ENCODE measurements at places on chromosomes 7 and 10. TPM values are rescaled to one million over a fixed set of nuclear protein-coding genes. Genes with fewer than 3 reads are reported as not detected.

- no peak for DNase-seq
These were observed 60.3 kb downstream of the PALD1 start for GRCh38 chr10:70538731-70539338.

The MDFIC gene
- total RNA-seq = 40.8 TPM

DNA sequence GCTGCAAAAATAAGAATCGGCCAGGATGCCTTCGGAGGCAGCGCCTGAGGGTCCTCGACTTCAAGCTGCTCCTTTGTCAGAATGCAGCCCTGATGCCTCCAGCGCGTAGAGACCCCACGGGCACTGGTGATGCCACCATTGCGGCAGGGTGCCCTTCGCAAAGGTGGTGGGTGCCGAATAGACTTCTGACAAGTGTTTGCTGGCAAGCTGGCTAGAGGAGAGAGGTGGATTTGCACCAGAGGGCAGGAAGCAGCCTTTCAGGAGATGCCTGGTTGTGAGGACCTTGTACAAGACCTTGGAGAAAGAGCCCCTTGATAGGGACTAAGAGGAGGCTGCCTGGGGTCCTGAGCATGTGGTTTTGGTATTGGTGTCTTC lies 103.2 kb upstream of the PPIF start:
- no peak for DNase-seq

- DNase-seq = no peak
These were observed 167.7 kb downstream of the SFMBT2 start for GRCh38 chr10:7243139-7243538.

DNA sequence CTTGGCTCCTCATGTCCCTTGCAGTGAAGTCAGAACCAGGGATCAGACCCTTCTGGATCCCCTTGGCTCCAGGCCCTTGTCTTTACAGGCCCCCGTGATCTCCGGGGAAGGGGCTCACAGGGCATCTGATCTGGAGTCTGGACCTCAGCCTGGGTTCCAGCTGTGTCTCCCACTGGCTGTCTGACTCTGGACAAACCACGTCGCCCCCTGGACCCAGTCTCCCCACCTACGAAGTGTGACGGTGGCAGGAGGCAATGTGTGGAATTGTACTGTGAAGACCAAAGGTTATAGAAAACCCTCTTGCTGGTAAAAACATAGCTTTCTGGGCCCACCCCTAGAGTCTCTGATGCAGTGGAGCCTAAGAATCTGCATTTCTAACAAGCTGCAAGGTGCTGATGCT lies 15.5 kb upstream of the C10orf71 start:
- DNase-seq = no peak

DNA sequence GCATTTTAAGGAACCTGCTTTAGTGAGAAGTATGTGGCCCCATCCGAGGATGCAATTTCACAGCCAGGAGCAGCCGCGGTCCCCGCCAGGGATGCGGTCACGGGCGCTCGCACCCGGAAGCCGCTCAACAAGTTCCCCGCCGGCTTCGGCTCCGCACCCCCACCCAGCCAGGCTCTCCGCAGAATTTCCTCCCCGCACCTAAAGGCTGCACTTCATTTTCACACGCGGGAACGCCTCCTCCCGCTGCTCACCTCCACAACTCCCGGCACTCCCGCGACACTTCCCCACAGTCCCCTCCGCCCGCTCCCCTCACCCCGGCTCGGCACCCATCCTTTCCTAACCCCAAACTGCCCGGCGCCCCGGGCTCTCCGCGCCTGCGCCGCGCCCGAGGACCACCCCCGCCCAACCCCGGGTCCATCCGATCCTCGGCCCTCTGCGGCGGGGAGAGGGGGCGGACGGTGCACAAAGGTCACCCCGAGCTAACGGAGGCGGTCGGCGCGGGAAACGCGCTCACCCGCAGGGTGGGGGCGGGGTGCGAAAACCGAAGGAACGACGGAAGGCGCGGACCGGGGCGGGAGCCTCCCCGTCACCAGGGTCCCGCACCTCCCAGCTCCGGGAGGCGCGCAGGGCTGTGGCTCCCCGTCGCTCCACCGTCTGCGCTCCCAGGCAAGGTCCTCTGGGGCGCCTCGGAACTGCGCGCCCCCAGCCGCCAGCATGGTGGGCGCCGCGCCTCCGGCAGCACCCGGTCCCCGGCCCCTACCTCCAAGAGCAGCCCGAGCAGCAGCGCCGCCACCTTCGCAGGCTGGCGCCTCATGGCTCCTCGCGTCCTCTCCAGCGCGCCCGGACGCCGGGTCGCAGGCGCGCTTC lies 558 bp downstream of the VOPP1 start:
- no peak for DNase-seq

GRCh38 chr10:103814626-103815370 lies 40.6 kb downstream of the SH3PXD2A start:
- DNase-seq = no peak

DNA sequence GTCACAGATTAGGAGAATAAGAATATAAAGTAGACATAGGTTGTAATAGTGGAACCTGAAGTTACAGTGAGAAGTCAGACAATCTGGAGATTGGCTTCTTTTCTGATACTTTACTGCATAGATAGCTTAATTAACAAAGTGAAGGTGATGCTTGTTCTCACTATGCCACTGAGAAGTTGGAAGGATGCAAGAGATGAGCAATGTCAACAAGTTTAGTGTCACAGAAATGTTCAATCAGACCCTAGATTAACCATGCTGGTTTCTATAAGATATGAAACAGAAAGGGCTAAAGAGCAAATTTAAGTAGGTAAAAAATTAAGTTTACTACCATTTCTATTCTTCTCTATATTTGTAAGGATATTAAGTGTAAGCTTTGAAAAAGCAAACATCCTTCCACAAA lies 838.6 kb upstream of the SORCS1 start:
- DNase-seq = no peak

- no peak for DNase-seq
These were observed 125.5 kb downstream of the GRM3 start for GRCh38 chr7:86768967-86769760.

GRCh38 chr7:127609297-127609696 lies 8.6 kb downstream of the PAX4 start:
- no peak for DNase-seq

GRCh38 chr7:80060218-80060806 lies 74.3 kb upstream of the GNAI1 start:
- peak; percentile 67 for DNase-seq

DNA sequence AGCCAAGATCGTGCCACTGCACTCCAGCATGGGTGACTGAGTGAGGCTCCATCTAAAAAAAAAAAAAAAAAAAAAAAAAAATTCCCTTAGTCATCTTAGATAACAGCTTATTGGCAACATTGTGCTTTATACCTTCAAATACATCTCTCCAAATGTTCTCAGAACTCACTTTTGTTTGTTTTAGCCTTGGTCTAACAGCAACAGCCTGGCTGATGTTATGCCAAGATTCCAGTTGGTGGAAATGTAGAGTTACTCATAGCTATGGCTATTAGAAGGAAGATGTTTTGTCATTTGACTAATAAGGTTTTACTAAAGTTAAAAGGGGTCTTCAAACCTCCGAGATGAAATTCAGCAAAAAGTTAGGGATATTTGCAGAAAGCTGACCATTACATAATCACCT lies 481.4 kb downstream of the NEBL start:
- DNase-seq = no peak

DNA sequence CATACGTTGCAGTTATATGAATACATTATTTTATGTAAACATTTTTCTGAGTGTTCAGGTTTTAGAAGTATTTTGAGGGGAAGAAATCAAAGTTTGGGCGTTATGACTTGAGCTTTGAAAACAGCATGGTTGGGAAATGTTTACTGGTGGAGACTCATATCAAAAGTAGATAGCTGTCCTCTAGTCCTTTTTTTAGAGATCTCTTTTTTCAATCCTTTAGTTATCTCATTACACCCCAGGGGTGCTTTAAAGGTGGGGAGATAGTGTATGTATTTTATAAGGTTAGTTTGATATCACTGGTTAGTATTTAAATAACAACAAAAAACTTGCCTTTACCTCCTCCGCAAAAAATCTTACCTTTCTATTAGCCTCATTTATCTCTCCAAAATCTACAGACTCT lies 2.3 kb downstream of the DMTF1 start:
- DNase-seq = no peak

The FRMD4A gene
- total RNA-seq = 16.3 TPM

The KIF11 gene
- 18.5 TPM for total RNA-seq

The SUN3 gene
- not detected for total RNA-seq

The RGR gene
- not detected for total RNA-seq

The CYP3A4 gene
- total RNA-seq = not detected

DNA sequence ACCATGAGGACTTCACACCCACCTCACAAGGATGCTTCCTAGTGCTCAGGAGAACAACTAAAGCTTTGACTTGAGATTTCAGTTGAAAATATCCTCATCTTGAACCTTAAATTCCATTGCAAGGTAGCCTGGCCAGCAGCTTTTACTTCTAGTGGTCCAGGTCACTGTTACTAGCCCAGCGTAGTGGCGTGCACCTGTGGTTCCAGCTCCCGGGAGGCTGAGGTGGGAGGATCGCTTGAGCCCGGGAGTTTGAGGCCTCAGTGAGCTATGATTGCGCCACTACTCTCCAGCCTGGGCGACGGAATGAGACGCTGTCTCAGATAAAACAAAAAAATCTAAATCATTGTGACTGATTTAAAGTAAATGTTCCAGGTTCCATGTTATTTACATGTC lies 28.3 kb upstream of the PRKAR1B start:
- no peak for DNase-seq

The HOXA9 gene
- total RNA-seq = 4.7 TPM

The CAPZA2 gene
- total RNA-seq = 184 TPM

The EBLN1 gene
- total RNA-seq = not detected

GRCh38 chr7:35906191-35906908 lies 105.5 kb downstream of the SEPTIN7 start:
- peak; percentile 80 for DNase-seq

The OR2A42 gene
- total RNA-seq = not detected

DNA sequence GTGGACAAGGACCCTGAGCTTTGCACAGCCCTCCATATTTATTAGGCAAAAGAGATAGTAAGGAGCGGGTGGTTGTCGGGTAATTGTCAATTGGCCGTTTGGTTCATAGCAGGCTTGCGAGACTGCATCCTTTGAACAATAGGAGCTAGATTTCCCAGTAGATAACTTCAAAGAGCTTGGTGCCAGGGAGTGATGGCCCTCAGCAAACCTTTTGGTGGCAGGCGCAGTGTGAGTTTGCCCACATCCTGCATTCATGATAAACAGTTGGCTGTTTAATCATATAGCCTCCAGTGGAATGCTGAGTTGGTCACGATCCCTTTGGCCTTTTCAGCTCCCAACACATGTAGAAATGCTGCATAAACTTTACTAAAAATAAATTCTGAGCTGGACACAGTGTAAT lies 156.9 kb downstream of the AKR1D1 start:
- no peak for DNase-seq

The CPA2 gene
- total RNA-seq = not detected

GRCh38 chr10:122590153-122590552 lies 29.6 kb downstream of the DMBT1 start:
- DNase-seq = no peak

The ANKRD61 gene
- total RNA-seq = under 0.01 TPM

DNA sequence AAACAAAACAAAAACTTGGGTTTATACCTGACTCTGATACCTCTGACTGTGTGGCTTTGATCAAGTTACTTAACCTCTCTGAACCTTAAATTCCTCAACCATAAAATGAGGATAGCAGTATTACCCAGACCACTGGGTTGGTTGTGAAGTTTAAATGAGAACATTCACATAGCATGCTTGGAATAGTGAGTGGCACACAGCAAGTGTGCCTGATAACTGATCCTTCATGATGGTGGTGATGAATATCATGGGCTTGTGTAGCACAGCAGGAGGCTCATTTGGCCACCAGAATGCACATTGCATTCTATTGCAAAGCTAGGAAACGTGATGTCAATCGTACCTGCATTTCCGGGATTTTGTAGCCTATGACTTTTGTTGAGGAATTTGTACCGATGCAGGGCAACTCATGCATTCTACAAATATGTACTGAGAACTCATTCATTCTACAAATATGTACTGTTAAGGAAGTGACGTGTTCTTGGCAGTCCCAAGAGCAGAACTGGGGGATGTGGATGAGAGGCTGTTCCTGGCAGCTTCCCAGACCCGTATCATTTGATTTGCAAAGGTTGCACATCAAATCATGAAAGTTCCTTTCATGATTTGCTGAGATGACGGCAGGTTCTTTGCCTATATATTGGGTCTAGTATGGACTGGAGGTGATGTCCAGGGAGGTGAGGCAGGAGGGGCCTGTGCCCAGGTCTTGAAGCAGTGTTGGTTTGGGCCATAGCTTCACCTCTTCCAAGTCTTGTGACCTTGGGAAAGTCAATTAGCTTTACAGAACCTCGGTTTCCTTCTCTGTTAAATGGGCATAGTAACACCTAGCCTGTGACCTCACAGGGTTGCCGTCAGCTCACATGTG lies 94.6 kb upstream of the SMNDC1 start:
- peak; percentile 100 for DNase-seq

The TMEM225B gene
- 0.25 TPM for total RNA-seq

DNA sequence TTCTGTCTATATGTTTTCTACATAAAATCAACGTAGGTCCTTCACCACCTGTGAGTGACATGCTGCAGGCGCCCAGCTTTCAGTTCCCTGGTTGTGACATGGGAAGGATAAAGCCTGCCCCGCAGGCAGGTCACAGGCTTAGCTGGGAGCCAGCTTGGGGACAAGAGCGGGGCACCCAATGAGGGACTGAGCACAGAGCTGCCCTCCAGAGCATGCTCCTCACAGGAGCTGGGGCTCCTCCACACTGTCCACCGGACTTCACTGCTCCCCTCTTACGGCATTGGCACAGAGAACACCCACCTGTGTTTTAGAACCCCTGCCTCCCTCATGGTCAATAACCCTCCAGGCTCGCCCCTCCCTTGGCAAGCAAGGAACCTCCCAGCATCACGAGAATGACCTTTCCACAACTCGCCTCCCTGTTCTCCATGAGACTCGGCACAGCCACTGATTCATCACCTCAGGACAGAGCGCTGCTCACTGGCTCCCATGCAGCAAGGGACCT lies 187.1 kb downstream of the TNS3 start:
- DNase-seq = no peak

DNA sequence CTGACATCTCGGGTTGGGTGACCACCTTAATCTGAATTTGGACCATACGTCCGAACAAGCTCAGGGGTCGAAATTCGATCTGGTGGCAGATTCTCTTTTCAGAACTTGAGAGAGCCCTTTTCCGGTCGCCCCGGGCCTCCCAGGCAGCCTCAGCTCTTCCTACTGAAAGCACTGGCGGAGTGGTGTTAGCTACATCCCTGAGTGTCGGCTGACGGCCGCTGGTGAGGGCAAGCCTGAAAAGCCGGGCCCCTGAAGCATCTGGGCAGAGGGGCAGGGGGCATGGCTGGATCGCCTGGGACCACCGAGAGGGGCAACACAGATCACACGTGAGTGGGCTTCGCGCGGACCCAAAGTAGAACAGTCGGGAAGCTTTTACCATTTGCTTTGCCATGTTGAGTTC lies 116.1 kb downstream of the SMURF1 start:
- DNase-seq = no peak

- DNase-seq = no peak
These were observed 1121.4 kb downstream of the XPNPEP1 start for GRCh38 chr10:108801775-108802517.

GRCh38 chr7:68744036-68744435 lies 854.2 kb upstream of the AUTS2 start:
- no peak for DNase-seq

DNA sequence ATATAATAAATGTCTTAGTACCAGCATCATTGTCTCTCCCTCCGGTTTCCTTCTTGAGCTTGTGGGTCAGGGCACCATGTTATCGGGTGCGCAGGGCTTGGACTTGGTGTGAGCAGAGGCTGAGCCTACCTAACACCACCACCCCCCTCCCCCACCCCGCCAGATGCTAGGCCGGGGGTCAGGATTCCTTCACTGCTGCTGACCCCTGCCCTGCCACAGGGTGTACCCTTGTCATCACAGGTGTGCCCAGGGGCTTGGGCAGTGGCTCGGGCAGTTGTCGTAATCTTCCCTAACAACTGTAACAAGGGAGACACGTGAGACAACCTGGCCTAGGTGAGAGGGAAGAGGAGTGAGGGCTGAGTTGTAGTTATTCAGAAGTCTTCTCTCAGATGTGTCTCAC lies 12.6 kb upstream of the NFKB2 start:
- DNase-seq = no peak
